ENCODE measurements at places on chromosomes 7 and 10. TPM values are rescaled to one million over a fixed set of nuclear protein-coding genes. Genes with fewer than 3 reads are reported as not detected.

GRK5 gene
- total RNA-seq: 5.7 TPM

UTF1 gene
- total RNA-seq: not detected

GLCCI1 gene
- total RNA-seq: 1.2 TPM

CTNNA3 gene
- not detected for total RNA-seq

AGR3 gene
- total RNA-seq: not detected

SLC16A12 gene
- not detected for total RNA-seq

GIGYF1 gene
- 7.9 TPM for total RNA-seq

SPDYE18 gene
- total RNA-seq: not detected

CPN1 gene
- total RNA-seq: not detected

MET gene
- total RNA-seq: 76.1 TPM

AOAH gene
- not detected for total RNA-seq

FIS1 gene
- 251 TPM for total RNA-seq

KCTD7 gene
- 5.4 TPM for total RNA-seq

ANKRD61 gene
- total RNA-seq: not detected

GBX1 gene
- total RNA-seq: not detected

OGDHL gene
- total RNA-seq: 1.2 TPM

NUDT5 gene
- 85.2 TPM for total RNA-seq

HMX2 gene
- total RNA-seq: not detected

HYAL4 gene
- not detected for total RNA-seq

ACBD7 gene
- not detected for total RNA-seq

ARMC10 gene
- 51.1 TPM for total RNA-seq

CCDC146 gene
- total RNA-seq: 1.8 TPM

ZCWPW1 gene
- total RNA-seq: 0.86 TPM

CTBP2 gene
- 97.1 TPM for total RNA-seq

SLC18A3 gene
- total RNA-seq: not detected

SPDYE5 gene
- not detected for total RNA-seq

RAMP3 gene
- total RNA-seq: not detected

OPN4 gene
- not detected for total RNA-seq

Data from hair follicular keratinocyte (primary cell).